ENCODE measurements at places on chromosomes 4 and X. TPM values are rescaled to one million over a fixed set of nuclear protein-coding genes. Genes with fewer than 3 reads are reported as not detected.

GYG2 gene
- 3.0 TPM for total RNA-seq

SLC38A5 gene
- total RNA-seq: 0.34 TPM

AMER1 gene
- 2.7 TPM for total RNA-seq

RRH gene
- total RNA-seq: not detected

P2RY4 gene
- not detected for total RNA-seq

CSAG2 gene
- total RNA-seq: not detected

UGT2A2 gene
- total RNA-seq: not detected

DMP1 gene
- not detected for total RNA-seq

PABPC5 gene
- not detected for total RNA-seq

TMPRSS11D gene
- not detected for total RNA-seq

NEUROG2 gene
- total RNA-seq: not detected

GYPB gene
- not detected for total RNA-seq

HMGB3 gene
- total RNA-seq: 131 TPM

NPY1R gene
- 0.17 TPM for total RNA-seq

S100G gene
- not detected for total RNA-seq

GALNT7 gene
- 21.6 TPM for total RNA-seq

NEIL3 gene
- 13.0 TPM for total RNA-seq

SSX4 gene
- total RNA-seq: not detected

SOX3 gene
- not detected for total RNA-seq

S100P gene
- 32.2 TPM for total RNA-seq

THAP6 gene
- 5.1 TPM for total RNA-seq

F8 gene
- 4.7 TPM for total RNA-seq

SPOCK3 gene
- total RNA-seq: 0.13 TPM

GABRG1 gene
- not detected for total RNA-seq

NAP1L3 gene
- 0.27 TPM for total RNA-seq

CENPVL1 gene
- total RNA-seq: not detected

PDK3 gene
- total RNA-seq: 6.3 TPM

XG gene
- 0.07 TPM for total RNA-seq

MAGEB10 gene
- total RNA-seq: not detected

Data from A549 treated with CORT108297 at 1 μM for 4 hours (cell line).